ENCODE measurements at places on chromosomes 12 and 14. TPM values are rescaled to one million over a fixed set of nuclear protein-coding genes. Genes with fewer than 3 reads are reported as not detected.
A peak's percentile ranks its signal among the peaks of the same experiment; 100 is the strongest.

Gene CLEC4D
- 0.31 TPM for total RNA-seq

- peak; percentile 67 for DNase-seq
Measured at GRCh38 chr14:64841121-64841651, 38.5 kb downstream of the SPTB start.

DNA sequence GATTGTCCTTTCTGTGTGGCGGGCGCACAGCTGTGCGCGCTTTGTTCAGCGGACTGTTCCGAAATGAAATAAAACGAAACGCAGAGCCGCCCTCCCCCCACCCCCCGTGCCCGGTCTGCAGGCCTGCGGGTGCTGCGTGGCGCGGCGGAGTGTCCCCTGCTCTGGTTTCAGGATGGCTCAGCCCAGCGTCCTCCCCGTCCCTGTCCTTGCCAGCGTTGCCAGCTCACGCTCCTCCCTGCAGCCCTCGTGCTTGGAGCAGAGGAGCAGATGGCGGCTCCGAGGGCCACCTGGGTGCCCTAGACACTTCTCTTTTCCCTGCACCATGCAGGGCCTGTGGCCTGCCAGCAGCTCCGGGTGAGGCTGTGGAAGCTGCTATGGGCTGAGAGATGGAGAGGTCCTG is 17.5 kb upstream of the BEGAIN start:
- DNase-seq = no peak

Gene IFNG
- 0.51 TPM for total RNA-seq

DNA sequence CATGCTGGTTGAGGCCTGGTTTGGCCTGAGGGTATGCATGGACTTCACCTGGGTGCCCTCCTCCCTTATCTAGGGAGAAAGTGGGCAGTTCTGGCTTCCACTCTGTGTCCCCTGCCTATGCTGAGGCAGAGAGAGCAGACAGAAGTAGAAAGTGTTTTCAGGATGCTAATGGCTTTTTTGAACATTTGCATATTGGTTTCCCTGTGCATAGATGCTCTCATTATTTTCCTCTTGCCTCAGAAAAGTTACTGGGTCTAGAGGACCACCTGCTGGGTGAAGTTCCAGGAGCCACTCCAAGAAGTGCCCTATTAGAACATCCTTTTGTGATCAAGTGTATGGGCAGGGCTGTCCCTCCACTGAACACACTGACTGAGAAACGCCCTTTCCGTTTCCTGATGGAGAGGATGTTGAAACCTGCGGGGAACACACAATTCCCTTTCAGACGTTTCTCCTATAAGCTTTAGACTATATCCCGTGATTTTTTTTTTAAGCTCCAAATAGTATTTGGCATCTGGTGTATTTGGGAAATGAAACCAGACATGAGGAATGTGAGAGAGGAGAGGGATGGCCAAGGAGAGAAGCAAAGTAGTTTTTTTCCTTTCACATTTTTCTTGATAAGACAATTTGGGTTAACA is 66.6 kb downstream of the DAAM1 start:
- DNase-seq = peak; percentile 31

- no peak for DNase-seq
Measured at GRCh38 chr12:120263748-120264085, 1.8 kb downstream of the PXN start.

Gene CS
- 235 TPM for total RNA-seq

- DNase-seq = no peak
Measured at GRCh38 chr14:51954031-51954430, 35.3 kb upstream of the RTRAF start.

Gene OTOGL
- 0.41 TPM for total RNA-seq

GRCh38 chr12:74292351-74293194 is 245.1 kb upstream of the ATXN7L3B start:
- no peak for DNase-seq

Gene FRMD6
- total RNA-seq = 100 TPM

DNA sequence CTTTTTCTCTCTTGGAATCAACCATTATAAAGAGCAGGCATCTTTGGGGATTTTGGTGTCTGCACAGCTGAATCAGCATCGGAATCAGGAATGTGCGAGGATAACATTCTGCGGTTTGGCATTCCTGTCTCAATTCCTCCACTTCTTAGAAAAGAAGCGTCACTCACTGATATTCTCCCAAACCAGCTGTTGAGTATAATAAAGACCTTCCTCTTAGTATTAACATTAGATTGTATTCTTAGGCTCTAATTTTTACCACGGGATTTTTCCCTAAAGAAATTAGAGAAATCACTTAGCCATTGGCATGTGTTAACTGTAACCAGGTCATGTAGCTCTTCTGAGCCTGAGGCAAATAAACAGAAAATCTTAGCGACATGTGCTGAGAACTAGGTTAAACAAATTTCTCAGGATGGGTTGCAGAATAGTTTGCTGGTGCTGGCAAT is 128.7 kb downstream of the TMX1 start:
- peak; percentile 86 for DNase-seq

Data from tongue (tissue), 3 donors.